Right cardiac atrium (tissue), 5 donors: ENCODE measurements at places on chromosomes 4 and X.

- DNase-seq: no peak
Measured at GRCh38 chr4:123265443-123265842, 131.2 kb upstream of the SPRY1 start.

DNA sequence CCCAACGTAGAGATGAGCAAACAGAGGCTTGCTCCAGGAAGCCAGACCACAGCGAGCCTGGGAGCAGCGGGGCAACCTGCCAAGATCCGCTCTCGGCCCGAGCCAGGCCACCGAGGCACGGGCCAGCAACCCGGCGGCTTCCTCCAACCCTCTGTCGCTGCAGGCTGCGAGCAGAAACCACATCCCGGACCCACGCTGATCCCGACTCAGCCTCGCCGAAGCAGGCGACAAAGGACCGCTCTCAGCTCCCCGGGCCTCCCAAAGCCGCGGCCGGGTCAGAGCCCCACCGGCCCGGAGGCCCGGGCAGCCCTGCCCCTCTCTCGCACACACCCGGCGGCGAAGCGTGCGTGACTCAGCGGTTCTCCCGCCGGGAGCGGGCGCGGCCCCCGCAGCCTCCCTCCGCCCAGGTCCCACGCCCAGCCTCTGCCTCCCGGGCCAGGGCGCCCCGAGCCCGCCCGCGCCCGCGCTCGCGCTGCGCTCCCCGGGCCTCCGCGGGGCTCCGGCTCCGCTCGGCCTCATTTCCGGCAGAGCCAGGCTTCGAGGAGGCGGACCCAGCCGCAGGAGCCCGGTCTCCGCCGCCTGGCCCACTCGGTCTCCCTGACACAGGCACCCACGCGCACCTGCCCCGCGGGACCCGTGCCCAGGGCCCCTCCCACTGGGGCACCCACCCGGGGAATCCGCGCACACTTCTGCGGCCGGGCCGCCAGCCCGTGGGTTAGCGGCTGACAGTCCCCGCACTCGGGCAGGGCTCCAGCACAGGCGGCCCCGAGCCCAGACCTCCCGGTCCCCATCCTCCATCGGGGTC, 1.7 kb downstream of the PPP2R2C start:
- peak; percentile 74 for DNase-seq

- DNase-seq: peak; percentile 2
Measured at GRCh38 chr4:3316146-3316545, 23.3 kb downstream of the RGS12 start.

DNA sequence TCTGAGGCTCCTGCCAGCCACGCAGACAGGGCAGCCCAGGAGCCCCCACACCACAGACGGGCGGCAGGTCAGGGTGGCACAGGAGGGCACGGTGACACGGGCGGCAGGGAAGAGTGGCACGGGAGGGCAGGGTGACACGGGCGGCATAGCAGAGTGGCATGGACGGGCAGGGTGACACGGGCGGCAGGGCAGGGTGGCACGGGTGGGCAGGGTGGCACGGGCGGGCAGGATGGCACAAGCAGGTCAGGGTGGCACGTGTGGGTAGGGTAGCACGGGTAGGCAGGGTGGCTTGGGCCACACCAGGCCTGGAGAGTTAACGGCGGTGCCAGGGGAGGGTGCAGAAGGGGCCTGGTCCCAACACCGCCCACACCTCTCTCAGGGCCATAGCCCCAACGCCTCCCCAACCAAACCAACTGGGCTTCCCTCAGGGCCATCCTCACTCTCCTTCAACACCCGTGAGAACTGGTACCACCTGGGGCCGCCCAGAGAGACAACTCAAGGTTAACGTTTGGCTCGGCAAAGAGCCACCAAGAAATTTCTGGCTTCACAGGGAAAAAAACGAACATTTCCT, 3.4 kb downstream of the CTBP1 start:
- DNase-seq: peak; percentile 51

DNA sequence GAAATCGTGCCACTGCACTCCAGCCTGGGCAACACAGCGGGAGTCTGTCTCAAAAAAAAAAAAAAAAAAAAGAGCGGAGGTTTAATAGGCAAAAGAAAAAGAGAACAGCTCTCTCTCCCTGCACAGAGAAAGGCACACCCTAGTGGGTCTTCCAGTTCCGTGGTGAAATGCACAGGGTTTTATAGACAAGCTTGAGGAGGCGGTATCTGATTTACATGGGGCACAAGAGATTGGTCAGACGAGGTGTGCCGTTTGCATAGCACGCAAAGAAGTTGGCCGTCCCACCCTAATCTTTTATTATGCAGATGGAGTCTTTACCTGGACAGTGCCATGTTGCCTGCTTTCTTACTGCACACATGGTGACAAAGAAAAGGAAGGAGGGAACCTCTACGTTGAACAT, 33.5 kb upstream of the REST start:
- no peak for DNase-seq

- no peak for DNase-seq
Measured at GRCh38 chrX:108224727-108225621, 133.4 kb downstream of the ATG4A start.

- peak; percentile 34 for DNase-seq
Measured at GRCh38 chr4:76499461-76499860, 64.4 kb downstream of the SHROOM3 start.

GRCh38 chrX:50638123-50638522, 167.5 kb upstream of the DGKK start:
- DNase-seq: peak; percentile 84

GRCh38 chrX:154728431-154729190, 22.3 kb downstream of the GAB3 start:
- no peak for DNase-seq
